Caco-2 (cell line): ENCODE measurements at places on chromosomes 7 and 10. TPM values are rescaled to one million over a fixed set of nuclear protein-coding genes. Genes with fewer than 3 reads are reported as not detected.

HOXA5 gene
- 4.3 and 4.9 TPM in 2 replicates for total RNA-seq

DNA sequence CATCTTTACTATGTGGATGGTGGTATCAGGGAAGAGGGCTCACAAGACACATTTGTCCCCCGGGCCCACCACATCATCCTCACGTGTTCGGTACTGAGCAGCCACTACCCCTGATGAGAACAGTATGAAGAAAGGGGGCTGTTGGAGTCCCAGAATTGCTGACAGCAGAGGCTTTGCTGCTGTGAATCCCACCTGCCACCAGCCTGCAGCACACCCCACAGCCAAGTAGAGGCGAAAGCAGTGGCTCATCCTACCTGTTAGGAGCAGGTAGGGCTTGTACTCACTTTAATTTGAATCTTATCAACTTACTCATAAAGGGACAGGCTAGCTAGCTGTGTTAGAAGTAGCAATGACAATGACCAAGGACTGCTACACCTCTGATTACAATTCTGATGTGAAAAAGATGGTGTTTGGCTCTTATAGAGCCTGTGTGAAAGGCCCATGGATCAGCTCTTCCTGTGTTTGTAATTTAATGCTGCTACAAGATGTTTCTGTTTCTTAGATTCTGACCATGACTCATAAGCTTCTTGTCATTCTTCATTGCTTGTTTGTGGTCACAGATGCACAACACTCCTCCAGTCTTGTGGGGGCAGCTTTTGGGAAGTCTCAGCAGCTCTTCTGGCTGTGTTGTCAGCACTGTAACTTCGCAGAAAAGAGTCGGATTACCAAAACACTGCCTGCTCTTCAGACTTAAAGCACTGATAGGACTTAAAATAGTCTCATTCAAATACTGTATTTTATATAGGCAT, 9.1 kb upstream of the CSGALNACT2 start:
- DNase-seq = no peak

GRCh38 chr10:110833234-110833940, 38.3 kb upstream of the PDCD4 start:
- no peak for DNase-seq

ACHE gene
- total RNA-seq = 16.5 and 19.0 TPM in 2 replicates

DNA sequence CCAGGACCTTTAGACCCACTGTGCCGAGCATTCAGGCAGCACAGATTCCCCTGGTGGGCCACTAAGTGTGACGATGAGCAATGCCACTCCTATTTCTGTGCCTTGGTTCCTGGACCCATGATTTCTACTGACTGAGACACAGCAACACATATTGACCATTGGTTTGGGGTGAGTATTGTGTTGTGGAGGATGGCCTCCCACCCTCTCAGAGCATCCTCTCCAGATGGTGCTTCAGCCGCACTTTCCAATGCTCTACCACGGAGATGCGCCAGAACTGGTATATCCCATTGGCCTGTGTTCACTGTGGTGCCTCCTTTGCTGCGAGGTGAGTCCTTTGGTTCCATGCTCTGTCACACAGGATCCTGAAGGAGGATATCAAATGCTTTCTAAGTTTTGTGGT, 10.1 kb upstream of the GDF10 start:
- no peak for DNase-seq

- peak; percentile 97 for DNase-seq
Measured at GRCh38 chr10:21525367-21526187, at the start of gene SKIDA1. Gene SKIDA1 (minus strand): TSS chr10:21525682. CDS start chr10:21517822, 7,860 bp downstream.

- no peak for DNase-seq
Measured at GRCh38 chr7:123537026-123537642, 2.7 kb upstream of the IQUB start.

- no peak for DNase-seq
Measured at GRCh38 chr7:88665892-88666514, 93.5 kb upstream of the ZNF804B start.
